ENCODE measurements at places on chromosomes 16 and 17.

- DNase-seq, result no peak
These were observed 26.2 kb downstream of the MPP2 start for GRCh38 chr17:43881181-43881580.

DNA sequence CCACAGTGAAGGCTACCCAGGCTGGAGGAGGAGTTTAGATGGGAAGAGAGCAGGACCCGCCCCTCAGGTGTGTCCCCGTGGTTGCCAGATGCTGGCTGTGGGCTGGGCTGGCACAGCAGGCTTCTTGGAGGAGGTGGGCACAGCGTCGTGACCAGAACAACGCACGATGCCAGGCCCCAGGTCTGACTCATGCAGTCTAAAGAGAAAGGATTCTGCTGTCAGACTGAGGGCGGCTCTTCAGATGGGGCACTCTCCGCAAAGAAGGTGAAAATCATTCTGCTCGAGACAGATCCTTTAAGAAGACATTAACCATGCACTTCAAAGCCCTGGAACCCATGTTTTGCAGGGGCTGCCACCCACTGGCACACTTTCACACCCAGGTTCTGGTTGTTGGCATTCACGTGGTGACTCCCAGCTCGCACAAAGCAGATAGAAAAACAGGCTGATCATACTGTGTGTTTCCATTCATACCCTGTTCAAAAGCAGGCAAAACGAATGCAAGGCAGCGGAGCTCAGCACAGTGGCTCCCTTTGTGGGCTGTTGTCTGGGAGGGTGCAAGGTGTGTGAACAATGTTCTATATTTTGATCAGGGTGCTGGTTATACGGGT lies 19.0 kb downstream of the CACNG4 start:
- DNase-seq, result no peak

GRCh38 chr17:67364847-67365737 lies 1.3 kb downstream of the PSMD12 start:
- no peak for DNase-seq

GRCh38 chr17:61401389-61402072 lies 1.9 kb downstream of the TBX2 start:
- no peak for DNase-seq

DNA sequence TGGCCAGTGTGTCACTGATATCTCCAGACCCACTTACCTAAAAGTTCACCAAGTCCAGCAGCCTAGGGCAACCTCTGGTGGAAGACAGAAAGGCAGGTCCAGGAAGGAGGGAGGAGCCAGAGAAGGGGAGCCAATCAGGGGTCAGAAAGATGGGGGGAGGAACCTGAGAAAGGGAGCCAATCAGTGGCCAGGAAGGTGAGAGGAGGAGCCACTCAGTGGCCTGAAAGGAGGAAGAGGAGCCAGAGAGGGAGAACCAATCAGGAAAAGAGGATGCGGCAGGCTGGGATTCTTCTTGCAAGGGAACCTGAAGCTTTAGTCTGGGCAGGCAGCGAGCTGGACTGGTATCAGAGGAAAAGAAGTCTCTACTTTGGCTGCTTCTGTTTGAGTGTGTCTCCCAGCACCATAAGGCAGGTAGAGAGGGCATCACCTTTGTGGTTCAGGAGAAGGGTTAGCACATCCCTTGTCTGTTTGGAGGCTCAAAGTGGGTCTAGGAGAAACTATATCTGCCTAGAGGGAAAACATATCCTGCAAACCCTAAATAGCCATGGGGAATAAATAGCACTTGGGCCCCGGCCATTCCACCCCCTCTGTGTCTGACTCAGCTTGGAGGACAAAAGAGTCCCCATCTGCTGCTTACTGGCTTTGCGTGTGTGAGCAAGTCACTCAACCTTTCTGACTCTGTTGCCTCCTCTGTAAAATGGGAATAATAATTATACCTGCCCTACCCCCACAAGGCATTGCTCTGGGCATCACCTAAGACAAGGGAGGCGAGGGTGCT lies 43.4 kb upstream of the CRHR1 start:
- peak; percentile 35 for DNase-seq
